Muscle of leg (tissue), 16 donors: ENCODE measurements at places on chromosomes 3 and 15. TPM values are rescaled to one million over a fixed set of nuclear protein-coding genes. Genes with fewer than 3 reads are reported as not detected.

Gene LRRC2
- 2.5 TPM for polyA plus RNA-seq

Gene JAGN1
- polyA plus RNA-seq = 29.8 TPM

Gene SLC28A1
- 0.45 TPM for polyA plus RNA-seq

Gene ACTC1
- 6,468 TPM for polyA plus RNA-seq

Gene B4GALT4
- polyA plus RNA-seq = 11.3 TPM

GRCh38 chr3:15316998-15317435 is 15.4 kb downstream of the SH3BP5 start:
- peak; percentile 82 for DNase-seq

GRCh38 chr3:19348941-19349564 is 200.7 kb downstream of the KCNH8 start:
- peak; percentile 4 for DNase-seq

GRCh38 chr15:101215681-101216080 is 36.2 kb downstream of the CHSY1 start:
- DNase-seq = no peak

GRCh38 chr3:28198974-28199373 is 42.4 kb upstream of the CMC1 start:
- no peak for DNase-seq

- no peak for DNase-seq
Observed at GRCh38 chr3:126888186-126888760, 94.6 kb upstream of the PLXNA1 start.

DNA sequence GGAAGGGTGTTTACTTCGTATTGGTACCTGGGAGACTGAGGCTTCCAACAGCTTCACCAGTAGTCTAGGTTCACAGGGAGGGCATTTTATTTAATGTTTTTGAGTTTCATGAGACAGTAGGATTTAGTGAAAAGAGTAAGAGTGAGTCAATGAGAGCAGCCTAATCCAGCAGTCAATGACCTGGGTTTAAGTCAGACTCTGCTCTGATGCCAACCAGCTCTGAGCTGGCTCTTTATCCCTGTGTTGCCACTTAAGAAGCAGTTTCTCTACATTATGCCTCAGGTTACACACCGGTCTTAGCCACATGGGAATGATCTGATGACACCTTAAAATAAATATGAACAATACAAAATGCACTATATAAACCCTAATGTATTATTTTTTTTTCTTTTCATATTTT is 59.4 kb upstream of the KCNMB2 start:
- DNase-seq = no peak

DNA sequence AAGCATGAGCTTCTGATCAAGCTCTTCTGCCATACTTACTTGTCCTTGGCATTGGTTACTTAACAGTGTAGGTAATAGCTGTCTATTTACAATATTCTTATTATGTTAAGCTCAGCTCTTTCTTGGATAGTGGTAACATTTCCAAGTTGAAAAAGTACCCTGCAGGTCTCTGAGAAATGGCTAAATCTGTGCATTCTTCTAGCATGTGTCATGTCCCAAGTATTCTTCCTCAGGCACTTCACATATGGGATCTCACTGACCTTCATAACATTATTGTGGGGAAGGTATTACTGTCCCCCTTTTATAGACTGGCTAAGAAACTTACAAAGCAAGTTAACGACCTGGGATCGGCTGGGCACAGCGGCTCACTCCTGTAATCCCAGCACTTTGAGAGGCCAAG is 236.1 kb downstream of the RORA start:
- no peak for DNase-seq

- peak; percentile 30 for DNase-seq
Observed at GRCh38 chr3:36219398-36219797, 160.9 kb upstream of the STAC start.

DNA sequence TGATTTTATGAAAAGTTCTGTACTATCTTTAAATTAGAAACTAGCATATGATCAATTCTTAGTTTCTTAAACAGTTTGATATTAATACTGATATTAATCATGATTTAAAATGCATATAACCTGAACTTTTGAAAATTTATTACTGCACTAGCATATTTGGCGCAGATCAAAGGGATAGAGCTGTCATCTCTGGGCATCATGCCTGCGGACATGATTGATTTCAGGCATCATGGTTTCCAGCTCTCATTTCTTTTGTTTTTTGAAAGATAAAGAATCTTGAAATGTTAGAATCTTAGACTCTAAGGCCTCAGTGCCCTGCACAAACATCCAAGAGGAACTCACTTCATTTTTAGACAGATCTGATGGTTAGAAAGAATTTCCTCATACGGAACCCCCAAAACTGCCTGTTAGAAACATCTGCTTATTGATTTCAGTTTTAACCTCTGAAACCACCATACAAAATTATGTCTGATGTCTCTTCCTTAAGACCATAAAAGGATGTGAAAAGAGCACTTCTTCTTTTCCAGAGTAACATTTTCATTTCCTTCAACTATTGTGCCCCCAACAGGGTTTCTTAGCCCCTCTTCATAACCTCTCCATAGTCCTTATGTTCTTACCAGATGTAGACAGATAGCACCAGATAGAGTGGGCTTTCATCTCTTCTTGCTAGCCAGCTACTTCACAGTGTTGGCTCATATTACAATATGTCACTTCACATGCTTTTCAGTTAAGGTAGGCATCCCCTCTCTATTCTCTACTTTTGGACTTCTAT is 110.8 kb downstream of the BBX start:
- no peak for DNase-seq

DNA sequence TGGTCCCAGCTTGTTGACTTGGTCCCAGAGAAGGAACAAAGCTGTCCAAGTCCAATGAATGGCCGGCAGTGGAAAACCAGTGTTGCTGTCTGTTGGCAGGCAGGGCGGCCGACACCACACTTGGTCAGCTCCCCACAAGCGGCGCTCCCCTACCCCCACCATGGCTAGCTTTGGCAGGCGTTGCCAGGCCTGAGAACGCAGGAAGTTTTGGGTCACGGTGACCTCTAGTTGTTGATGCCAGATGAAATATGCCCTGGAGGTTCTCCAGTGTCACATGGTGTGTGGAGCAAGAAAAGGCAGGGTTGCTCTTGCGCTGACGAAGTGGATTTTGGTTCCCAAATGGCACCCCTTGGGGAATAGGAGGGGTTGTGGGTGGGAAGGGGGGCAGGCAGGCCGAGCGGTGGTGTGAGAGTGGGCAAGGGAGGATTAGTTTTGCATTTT is 72.7 kb upstream of the TPRG1 start:
- peak; percentile 4 for DNase-seq

DNA sequence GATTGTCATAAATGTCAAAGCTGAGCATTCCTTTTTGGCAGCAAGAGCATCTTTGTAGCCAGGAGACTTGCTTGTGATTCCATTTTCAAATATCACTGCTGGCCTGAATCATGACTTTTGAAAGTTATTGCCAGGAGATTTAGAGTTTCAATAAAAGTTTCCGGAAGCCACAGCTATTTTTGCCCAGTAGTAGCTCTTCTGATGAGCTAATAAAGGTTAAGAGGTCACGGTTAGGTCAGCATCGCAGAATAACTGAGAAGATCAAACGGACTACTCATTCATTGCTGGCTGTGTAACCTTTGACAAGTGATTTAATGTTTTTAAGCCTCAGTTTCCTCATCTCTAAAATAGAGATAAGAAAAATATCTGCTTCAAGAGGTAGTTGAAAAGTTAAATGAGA is 105.1 kb upstream of the ETV5 start:
- DNase-seq = peak; percentile 46

DNA sequence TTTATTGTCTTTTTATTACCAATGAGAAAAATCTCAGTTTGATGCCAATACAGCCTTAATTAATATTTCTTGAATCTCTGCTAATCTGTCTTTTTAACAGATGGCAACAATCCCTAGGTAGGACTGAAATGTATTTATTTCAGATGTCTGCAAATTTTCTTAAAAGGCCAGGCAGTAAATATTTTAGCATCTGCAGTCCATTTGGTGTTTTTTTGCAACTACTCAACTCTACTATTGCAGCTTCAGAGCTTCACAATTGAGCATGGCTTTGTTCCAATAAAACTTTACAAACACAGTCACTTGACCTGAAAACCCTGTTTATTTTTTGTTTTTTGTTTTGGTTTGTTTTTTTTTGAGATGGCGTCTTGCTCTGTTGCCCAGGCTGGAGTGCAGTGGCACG is 82.7 kb downstream of the RARB start:
- peak; percentile 76 for DNase-seq

- no peak for DNase-seq
Observed at GRCh38 chr15:78808550-78808949, 2.7 kb downstream of the ADAMTS7 start.

GRCh38 chr3:130276203-130276803 is 69.2 kb upstream of the COL6A5 start:
- peak; percentile 89 for DNase-seq

DNA sequence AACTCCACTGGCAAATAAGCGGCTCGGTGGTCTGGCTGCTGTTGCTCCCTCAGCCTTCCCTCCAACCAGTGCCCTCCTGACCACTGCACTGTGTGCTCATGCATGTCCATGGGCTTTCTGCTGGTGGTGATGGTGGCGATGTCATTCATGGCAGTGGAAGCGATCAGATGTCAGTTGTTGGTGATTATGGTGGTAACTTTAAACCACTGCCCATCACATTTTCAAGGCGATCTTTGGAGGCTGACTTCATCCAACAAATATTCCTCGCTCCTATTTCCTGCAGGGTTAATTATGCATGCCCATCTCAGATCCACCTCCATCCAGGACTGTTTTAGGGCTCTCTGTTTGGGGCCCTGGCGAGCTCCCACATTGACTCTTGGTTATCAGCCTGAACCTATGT is 13.4 kb upstream of the HCN4 start:
- no peak for DNase-seq

GRCh38 chr3:18288243-18288642 is 136.9 kb downstream of the SATB1 start:
- DNase-seq = no peak

- DNase-seq = peak; percentile 45
Observed at GRCh38 chr3:107271787-107272387, 105.4 kb upstream of the CCDC54 start.

DNA sequence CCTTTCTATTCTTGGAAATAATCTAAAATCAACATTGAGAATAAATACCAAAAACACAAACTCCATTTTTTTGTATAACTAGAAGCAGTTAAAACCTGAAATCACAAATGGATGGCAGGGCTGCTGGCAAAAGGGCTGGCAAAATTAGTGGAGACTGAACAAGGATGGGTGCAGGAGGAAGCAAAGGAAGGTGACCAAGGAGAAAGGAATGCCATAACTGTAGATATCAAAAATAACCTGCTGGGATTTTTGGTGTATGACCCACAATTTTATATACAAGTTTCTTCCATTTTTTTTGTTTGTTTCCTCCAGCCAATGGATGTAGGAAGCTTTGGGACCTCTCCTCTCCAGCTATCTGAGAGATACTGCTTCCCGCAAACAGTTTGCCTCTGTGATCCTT is 12.7 kb downstream of the CFAP44 start:
- no peak for DNase-seq

GRCh38 chr15:67107014-67107812 is 41.8 kb downstream of the SMAD3 start:
- DNase-seq = peak; percentile 42
